ENCODE measurements at places on chromosomes 6 and 20. TPM values are rescaled to one million over a fixed set of nuclear protein-coding genes. Genes with fewer than 3 reads are reported as not detected.
A peak's percentile ranks its signal among the peaks of the same experiment; 100 is the strongest.

CST5 gene
- not detected for total RNA-seq

PSMB1 gene
- total RNA-seq = 250 TPM

DNA sequence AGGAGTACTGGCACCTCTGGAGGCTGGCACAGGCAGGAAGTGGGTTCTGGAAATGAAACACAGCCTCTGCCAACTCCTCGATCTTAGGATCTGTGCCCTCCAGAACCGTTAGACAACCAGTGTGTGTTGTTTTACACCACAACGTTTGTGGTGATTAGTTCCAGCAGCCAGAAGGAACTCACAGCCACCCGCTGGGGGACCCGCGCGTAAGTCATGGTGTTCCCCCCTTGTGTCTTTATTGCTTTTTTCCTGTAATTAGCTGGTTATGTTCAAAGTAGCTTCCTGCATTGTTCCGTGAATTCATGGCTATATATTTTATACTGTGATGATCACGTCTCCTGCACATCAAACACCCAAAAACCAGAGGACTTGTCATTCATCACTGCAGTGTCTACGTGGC lies 117.4 kb downstream of the RNASET2 start:
- ATAC-seq = no peak

DNA sequence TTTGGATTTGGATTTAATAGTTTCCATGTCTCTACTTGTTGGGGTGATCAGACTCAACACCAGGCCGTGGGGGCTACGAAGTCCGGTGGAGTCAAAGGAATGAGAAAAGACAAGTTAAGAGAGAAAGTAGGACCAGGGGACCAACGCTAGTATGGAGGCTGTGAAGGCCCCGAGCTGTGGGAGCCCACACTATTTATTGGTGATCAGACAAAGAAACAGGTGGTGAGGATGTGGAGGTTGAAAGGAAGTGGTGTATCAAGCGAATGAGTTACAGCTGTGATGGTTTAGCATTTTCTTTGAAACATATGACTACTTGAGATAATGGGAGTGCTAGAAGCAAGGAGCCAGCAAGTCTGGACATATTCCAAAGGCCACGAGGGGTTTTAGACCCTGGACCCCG lies 62.4 kb downstream of the AKAP7 start:
- ATAC-seq = no peak

DNA sequence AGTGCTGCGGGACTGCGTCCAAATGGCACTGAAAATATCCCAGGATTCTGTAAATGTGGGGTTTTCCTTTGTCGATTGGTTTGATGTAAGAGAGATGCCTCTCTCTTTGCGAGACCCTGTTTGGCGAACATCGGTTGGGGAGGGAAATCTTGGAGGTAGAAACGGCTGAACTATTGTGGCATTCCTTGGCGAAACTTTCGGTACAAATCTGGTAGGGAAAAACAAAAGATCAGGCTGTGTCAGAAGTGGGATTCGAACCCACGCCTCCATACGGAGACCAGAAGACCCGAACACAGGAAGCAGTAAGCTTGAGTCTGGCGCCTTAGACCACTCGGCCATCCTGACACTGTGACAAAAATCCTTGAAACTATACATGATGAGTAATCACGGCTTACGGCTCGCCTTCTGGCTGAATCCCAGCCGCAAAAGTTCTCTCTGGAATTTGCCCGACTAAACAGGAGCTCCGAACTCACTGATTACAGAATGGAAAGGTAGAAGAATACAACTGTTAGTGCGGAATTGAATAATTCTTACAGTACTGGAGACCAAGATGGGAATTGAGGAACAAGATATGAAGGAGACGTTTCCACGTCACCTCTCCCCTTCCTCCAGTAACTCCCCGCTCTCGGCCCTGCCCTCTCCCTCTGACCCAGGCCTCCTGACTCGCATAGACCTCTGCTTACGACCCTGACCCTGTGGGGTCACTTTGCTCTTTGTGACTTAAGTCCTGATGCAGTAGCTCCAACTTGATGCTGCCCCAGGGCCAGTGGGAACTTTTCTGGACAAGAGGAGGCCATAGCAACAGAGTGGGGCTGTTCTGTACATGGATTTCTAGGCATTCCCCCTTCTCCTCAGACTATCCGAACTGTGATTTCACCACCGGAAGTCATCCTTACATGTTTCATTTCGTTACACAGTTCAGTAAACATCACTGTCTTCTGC lies 132.8 kb upstream of the ZNF184 start:
- no peak for ATAC-seq

GRCh38 chr20:52411611-52412010 lies 220.0 kb upstream of the ZFP64 start:
- ATAC-seq = no peak

DNA sequence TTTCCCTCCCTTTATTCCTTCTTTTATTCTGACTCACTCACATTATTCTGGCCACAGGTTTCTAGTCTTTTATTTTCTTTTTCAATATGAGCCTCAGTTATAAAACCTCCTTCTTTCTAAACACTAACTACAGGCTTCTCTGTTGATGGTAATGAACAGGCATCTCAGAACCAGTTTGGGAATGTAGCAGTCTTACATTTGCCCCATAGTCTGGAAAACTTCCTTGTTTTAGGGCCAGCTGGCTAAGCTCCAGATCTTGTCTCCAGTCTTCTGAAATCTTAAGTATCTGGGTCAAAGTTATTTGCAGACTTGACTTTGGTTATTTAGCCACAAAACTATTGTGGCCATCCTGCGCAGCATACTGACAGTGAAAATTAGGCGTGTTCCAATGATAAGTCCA lies 97.0 kb upstream of the MAN1A1 start:
- ATAC-seq = peak; percentile 47

DNA sequence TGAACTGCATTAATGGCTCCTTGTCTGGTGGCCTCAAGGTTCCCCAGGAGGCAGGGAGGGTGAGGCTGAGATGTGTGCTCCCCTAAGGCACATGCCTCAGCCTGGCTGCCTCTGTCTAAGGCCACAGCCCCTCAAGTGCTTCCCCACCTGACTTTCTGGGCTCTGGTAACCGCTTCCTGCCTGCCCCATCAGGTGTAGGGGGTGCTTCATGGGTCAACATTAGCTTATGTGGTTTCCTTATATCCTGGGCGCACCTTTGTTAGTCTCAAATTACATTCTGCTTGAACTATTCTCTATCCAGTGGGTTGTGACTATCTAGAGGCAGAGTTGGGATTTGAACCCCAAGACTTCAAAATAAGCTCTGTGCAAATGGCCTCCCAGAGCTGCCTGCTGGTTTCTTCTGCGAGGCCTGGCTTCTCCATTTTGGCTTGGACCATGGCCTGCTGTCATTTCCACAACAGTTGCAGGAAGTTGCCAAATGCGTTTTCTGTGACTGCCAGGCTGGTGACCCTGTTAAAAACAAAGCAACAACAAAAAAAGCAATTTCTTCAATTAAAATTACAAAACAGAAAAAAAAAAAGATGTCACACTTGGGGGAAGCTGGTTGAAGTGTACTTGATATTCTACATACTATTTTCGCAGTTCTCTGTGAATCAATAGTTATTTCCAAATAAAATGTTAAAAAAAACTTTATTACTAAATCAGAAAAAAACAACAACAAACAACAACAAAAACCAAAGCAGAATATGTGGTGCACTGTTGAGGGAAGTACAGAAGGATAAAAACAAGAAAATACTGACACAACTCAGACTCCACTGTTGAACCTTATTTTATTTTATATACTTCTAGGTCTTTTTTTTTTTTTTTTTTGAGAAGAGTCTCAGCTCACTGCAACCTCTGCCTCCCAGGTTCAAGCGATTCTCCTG lies 20.0 kb upstream of the ZNFX1 start:
- no peak for ATAC-seq

GRCh38 chr6:158996856-158997255 lies 3.1 kb downstream of the RSPH3 start:
- no peak for ATAC-seq

GRCh38 chr6:135227349-135227748 lies 46.2 kb downstream of the MYB start:
- ATAC-seq = no peak

DNA sequence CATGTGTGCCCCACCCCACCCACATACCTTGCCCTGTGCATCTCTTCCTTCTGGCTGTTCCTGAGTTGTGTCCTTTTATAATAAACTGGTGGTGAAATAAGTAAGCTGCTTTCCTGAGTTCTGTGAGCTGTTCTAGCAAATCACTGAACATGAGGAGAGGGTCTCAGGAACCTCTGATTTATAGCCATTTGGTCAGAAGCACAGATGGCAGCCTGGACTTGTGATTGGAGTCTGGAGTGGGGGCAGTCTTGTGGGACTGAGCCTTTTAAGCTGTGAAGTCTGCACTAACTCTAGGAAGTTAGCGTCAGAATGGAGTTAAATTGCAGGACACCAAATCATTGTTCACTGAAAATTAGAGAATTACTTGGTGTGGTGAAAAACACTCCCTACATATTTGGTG lies 245.4 kb downstream of the LRFN2 start:
- no peak for ATAC-seq

- no peak for ATAC-seq
Measured at GRCh38 chr6:766625-767024, 73.7 kb upstream of the EXOC2 start.
